Hepatic stellate cell (primary cell): ENCODE measurements at places on chromosomes 3 and 15.

GRCh38 chr3:25029820-25030219 is 398.2 kb upstream of the RARB start:
- no peak for DNase-seq

- peak; percentile 1 for DNase-seq
These were observed 54.2 kb downstream of the DTWD1 start for GRCh38 chr15:49675041-49675440.

- peak; percentile 63 for DNase-seq
These were observed 236.8 kb downstream of the OPA1 start for GRCh38 chr3:193829781-193830180.

- peak; percentile 14 for DNase-seq
These were observed 112.7 kb downstream of the SYNPR start for GRCh38 chr3:63390710-63391230.

GRCh38 chr15:35834866-35835265 is 288.9 kb upstream of the DPH6 start:
- no peak for DNase-seq

- no peak for DNase-seq
These were observed 91.0 kb upstream of the RPL32 start for GRCh38 chr3:12932347-12932746.

GRCh38 chr3:105608623-105609022 is 241.9 kb downstream of the ALCAM start:
- DNase-seq: no peak

DNA sequence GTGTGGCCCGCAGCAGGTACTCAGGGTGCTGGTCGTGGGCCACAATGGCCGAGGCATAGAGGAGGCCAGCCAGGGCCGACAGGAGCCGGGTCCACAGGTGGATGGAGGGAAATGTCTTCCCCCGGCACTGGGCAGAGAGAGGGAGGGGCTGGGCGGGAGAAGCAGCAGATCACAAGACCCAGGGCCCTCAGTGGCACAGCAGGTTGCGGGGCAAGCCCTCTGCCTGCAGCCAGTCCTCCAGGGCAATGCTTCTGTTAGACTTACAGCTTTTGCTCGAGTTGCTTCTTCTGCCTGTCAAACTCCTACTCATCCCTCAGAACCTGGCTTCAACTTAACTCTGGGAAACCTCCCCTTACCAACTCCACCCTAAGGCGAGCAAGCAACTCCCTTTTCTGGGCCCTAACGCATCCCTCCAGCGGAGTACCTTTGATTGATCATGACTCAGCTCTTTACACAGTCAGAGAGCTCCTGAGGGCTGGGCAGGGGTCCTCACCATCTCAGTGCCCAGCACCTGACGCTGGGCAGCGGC is 16.0 kb downstream of the TMEM44 start:
- no peak for DNase-seq

DNA sequence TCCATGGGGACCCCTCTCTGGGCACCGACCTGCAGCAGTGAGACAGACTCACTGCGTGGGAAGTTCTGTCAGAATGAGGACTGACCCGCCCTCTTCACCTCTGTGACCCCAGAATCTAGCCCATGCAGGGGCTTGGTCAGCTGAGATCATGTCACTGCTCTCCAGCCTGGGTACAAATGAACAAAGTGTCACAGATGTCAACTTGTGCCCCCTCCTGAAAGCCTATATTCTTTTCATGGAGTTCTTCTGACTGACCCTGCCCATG is 210.8 kb downstream of the XXYLT1 start:
- no peak for DNase-seq

GRCh38 chr3:116445311-116445841 is at the start of gene LSAMP:
Gene LSAMP, minus strand, starts transcription at chr3:116445487.
- DNase-seq: no peak

DNA sequence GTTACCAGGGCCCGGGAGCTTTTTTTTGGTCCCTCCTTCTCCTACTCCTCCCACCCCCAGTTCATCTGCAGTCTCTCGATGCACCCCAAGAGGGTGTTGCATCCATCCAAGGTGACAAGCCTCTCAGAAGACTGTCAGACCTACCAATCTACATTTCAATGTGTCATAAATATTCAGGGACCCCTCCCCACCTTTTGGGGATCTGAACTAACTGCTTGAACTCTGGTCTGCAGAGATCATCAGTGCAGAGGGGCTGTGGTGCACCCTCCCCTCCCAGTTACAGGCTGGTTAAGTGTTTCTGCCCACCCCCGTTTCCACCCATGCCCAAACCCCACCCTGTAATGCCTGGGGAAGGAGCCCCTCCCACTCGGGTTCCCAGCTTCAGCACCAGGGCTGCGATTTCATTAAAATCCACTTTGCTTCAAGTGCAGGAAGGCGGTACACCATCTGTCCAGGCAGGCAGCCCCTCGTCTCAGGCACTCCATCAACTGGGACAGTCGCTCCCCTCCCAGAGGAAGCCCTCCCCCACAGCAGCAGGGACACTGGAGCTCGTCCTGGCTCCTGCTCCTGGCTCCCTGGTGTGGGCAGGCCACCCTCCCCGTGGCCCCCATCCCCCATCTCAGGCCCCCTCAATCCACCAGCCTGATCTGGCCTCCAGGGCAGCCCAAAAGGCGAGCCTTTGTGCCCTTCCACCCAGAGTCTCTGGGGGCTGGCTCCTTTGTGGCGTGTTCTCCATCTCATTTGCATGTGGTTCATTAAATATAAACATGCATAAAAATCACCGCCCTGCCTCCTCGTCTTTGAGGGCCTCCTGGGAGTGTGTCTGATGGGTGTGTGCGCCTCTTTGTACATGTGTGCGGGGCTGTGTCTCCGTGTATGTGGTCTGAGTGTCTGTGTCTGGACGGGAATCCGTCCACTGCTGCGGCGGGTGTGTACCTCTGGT is 32.3 kb downstream of the RNU5B-1 start:
- no peak for DNase-seq

GRCh38 chr3:43180694-43181093 is 74.8 kb upstream of the POMGNT2 start:
- DNase-seq: no peak

DNA sequence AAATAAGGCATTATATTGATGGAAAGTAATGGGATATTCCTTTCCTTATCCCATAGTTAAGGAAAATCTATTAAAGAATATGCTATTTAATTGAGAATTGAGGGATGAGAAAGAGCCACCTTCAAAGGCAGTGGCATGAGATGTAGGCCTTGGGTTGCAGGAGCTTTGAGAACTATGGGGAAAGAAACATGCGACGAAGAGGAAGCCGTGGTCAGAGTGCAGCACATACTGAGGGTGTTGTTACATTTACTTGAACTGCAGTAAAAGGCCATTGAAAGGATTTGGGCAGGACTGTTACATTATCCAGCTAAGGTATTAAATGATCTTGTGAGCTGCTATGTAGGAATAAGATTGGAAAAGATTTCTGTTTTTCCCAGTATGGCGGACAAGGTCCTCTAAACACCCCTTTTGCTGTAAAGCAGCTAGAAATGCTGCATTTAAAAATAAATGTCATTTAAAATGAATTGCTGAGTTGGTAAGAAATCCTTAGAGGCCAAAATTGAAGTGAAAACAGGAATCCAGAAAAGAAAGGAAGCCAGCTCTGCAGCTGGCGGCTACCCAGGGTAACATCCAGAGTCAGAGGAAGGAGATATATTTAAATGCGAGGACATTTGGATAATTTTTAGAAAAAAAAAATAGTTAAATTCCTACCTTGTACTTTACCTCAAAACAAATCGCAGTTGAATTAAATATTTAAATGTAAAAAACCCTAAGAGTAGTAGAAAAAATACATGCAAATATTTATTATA is 61.7 kb downstream of the IL1RAP start:
- DNase-seq: no peak

GRCh38 chr15:68252925-68253534 is 23.5 kb upstream of the CLN6 start:
- peak; percentile 68 for DNase-seq

DNA sequence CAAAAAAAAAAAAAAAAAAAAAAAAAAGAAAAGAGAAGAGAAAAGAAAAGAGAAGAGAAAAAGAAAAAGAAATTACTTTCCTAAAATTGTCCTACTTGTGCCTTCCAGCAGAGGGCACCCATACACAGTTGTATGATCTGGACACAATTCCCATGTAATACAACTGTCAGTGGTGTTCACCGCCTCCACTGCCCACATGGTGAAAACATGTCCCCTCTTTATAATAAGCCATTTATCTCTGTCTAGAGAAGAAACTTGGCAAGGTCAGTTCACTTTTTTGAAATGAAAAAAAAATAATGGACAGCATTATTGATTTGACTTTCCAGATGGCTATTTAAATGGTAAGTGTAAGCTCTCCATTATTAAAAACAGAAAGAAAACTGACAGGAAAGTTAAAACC is 459.4 kb downstream of the GBE1 start:
- DNase-seq: peak; percentile 40

DNA sequence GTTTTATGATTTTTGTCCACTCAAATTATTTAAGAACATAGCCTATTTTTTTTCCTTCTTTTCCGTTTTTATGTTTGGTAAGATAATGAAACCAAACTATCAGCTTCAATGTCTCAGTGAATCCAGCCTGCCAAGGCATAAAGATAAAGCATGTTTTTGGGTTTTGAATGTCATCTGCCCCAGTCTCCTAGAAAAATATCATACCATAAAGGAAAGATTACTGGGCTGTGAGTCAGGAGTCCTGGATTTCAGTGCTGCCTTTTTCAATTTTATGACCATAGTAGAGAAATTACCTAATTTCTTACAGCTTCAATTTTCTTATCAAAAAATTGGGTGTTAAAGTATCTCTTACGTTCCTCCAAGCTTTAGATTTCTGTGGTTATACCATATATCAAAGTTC is 87.5 kb downstream of the GAP43 start:
- DNase-seq: no peak

DNA sequence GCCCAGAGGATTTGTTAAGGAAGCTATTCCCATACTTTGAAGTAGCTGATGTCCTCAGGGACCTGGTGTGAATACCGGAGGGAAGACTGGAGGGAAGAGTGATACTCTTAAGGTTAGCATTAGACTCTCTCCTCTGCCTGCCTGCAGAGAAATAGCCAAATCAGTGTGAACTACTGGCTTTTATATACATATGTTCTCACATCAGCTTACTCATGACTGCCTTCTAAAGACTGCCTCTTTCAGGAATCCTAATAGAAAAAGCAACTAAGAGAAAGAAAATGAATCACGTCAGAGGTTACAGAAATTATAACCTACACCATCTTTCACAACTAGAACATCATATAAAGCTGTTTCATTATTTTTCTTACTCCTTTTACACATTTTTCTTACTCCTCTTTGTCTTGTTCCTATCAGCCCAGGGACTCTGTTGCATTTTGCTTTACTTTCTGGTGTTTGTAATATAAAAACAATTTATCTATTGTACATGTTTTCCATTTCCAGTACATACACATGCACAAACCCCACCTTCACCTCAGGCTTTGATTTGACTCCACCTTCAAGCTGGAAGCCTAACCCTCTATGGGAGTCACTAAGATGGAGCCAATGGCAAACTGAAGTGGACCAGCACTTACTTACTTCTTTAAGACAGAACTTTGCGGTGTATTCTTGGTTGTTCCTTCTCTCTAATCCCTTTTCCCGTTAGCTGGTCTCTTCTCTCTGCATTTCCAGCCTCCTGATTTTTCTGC is 257.7 kb upstream of the UBE2E1 start:
- no peak for DNase-seq

- DNase-seq: no peak
These were observed 58.3 kb upstream of the TRAK1 start for GRCh38 chr3:42032693-42033349.

GRCh38 chr3:44862226-44862637 is 520 bp downstream of the TMEM42 start:
- DNase-seq: no peak

- DNase-seq: no peak
These were observed 22.5 kb downstream of the TMEM202 start for GRCh38 chr15:72420576-72420975.

DNA sequence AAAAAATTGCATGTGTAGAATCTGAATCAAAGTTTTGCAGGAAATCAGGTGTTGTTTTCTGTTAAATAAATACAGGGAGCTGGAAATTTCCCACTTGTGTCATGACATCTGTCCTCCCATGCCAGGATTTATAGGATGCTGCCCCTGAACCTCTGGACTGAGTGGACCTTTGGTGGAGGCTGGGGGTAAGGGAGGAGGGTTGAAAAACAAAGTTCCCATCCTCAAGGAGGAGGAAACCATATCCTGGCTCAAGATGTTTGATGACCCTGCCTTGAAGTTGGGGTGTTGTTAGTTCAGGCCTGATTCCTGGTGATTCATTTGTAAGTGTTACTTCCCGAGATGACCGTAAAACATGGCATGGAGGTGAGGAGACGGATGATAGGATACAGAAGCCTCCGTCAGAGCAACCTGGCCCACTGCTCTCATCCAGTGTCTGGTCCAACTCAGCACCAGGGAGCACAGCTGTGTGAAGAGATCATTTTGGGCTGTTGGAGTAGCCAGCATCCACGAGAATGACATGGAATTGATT is 223.6 kb downstream of the CACNA2D3 start:
- no peak for DNase-seq

GRCh38 chr3:63067999-63068645 is 192.9 kb upstream of the CADPS start:
- peak; percentile 5 for DNase-seq

- no peak for DNase-seq
These were observed 18.3 kb downstream of the FBXO22 start for GRCh38 chr15:75921732-75922703.

DNA sequence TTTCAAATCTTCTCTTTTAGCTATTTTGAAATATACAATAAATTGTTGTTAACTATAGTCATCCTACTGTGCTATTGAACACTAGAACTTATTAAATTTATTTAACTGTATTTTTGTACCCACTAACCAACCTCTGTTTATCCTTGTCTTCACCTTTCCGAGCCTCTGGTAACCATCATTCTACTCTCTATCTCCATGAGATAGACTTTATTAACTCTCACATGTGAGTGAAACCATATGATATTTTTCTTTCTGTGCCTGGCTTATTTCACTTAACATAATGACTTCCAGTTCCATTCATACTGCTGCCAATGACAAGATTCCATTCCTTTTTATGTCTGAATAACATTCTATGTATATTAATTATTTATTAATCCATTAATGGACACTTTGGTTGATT is 15.8 kb upstream of the SLC15A2 start:
- DNase-seq: no peak

DNA sequence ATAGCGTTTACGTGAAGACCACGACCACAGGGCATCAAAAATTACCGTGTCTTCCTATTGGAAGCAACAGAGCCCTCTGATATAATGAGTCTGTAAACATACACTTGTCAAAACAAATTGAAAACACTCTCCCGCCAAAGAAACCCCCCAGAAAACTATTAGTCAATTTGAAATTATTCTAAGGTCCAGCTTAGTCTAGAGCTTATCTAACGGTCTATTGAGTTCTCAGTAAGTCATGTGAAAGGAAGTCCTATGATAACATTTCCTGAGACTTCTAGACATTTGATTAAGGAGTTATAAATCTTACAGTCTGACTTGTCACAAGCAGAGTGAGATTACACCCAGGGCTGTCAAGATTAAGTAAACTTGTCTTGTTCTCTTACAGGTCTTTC is 356.3 kb downstream of the FOXP1 start:
- DNase-seq: no peak

GRCh38 chr15:90496791-90497190 is 32.9 kb upstream of the CRTC3 start:
- peak; percentile 21 for DNase-seq

- no peak for DNase-seq
These were observed 877.2 kb upstream of the CFAP20DC start for GRCh38 chr3:59927056-59927455.

GRCh38 chr3:108728934-108729333 is 28.3 kb downstream of the RETNLB start:
- DNase-seq: no peak
